Central memory CD4-positive, alpha-beta T cell (primary cell): ENCODE measurements at places on chromosomes 5 and 9.
A peak's percentile ranks its signal among the peaks of the same experiment; 100 is the strongest.

DNA sequence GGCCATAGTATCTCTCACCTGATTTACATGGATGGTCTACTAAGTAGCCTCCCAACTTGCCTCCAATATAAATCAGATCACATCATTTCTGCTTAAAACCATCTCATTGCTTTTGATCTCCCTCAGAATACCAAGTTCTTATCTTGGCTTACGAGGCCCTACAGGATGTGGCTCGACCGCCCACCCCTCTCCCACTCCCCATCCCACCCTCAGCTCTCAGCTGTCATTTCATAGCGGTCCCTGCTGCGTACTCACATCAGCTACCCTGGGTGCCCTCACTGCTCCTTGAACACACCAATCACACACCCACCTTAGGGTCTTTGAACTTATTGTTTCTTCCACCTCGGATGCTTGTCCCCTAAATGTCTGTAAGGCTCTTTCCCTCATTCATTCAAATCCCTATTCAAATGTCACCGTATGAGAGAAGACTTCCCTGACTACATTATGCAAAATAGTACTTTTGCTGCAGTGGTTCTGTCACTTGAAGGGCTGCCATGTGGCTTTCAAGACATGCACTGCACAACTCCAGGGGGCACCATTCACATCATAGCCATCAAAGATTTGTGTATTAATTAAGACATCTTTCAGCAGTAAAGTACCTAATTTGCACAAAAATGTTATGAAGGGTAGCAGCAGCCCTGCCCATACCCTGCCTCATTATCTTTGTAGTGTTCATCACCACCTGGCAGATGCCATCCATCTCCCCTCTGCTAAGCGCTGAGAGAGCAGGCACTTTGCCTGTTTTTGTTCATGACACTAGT is 171.1 kb downstream of the ENC1 start:
- DNase-seq, result no peak

GRCh38 chr5:122780296-122780695 is 5.4 kb downstream of the SNX2 start:
- DNase-seq, result no peak

GRCh38 chr9:93083592-93084470 is 12.2 kb upstream of the CARD19 start:
- no peak for DNase-seq

- no peak for DNase-seq
Observed at GRCh38 chr5:176152930-176153311, 85.3 kb upstream of the SIMC1 start.

DNA sequence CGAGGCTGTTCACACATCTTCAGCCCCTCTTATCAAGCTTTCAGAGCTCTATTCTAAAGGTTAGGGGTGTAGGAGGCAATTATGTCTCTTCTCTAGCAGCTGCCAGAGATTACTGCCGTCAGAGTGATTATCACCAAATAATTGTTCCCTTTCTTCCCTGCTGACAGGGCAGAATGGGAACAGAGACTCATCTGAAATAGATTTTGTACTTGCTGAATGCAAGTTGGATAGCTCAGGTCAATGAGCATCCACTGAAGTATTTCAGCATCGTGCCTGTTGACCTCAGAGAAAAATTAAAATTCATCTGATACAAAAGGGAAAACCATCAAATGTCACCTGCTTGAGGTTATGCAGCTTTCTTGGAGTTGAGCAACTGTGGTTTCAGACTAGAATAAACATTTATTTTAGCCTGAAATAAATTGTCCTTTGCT is 213.7 kb upstream of the MAP3K1 start:
- DNase-seq, result no peak

- no peak for DNase-seq
Observed at GRCh38 chr5:142722146-142722545, 36.3 kb upstream of the FGF1 start.

GRCh38 chr5:95861221-95861863 is 38.8 kb upstream of the GLRX start:
- DNase-seq, result no peak

DNA sequence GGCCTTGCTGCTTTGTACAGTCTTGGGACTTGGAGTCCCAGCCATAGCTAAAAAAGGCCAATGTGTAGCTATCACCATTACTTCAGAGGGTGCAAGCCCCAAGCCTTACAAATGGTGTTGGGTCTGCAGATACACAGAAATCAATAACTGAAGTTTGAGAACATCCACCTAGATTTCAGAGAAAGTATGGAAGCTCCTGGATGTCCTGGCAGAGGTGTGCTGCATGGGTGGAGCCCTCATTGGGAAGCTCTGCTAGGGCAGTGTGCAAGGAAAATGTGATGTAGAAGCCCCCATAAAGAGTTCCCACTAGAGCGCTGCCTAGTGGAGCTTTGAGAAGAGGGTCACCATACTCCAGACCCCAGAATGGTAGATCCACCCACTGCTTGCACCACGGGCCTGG is 626.7 kb upstream of the COX7C start:
- DNase-seq, result no peak

GRCh38 chr5:141495453-141495811 is 6.6 kb downstream of the PCDHGC5 start:
- no peak for DNase-seq

DNA sequence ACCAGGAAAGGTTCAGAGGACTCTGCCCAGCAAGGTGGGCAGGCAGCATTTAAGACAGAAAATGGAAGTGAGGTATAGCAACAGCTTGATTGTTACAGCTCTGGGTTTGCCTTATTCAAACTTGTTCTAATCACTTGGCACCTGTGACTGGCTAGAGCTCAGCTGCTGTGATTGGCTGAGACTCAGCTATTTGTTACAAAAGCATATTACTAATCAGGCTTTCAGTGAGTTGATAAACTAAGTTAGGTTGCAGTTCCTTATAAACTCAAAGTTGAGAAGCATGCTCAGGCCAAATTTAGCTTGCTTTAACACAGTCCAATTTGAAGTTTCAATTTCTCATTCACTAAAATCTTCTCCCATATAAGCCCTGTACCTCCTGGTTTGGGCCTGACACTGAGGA is 56.3 kb downstream of the GDA start:
- DNase-seq, result no peak

DNA sequence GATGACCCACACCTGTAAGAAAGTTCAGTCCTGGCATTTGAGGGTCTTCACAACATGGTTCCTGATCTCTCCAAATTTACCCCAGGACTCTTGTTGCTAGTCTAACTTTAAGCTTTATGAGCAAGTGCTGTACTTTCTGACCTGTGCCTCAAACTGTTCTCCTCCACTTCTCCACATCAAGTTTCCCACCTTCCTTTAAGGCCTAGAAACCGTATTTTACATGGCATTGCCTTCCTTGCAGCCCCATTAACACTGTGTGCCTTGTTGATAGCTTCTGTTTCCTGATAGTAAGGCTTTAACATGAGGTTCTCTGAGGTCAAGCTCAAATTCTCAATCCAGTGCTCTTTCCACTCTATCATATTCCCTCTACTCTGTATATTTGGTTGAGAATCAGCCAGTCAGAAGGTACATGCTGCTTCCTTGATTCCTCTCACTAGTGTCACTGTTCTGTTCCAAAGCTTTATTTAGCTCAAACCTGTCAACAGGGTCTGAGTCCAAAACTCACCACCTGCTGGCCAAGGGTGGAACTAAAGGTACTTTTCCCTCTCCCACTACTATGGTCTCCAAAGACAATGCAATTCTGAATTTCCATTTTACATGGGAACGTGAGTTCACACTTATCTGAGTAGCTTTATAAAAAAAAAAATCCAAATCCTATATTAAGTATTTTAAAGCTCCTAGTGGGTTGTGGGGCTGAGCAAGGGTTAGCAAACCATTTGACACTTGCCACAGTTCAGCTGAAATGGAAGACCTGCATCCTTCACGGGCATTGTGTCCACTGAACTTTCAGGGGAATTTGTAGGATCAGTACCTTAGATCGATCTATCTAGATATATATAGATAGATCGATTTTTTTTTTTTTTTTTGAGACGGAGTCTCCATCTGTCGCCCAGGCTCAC is 21.1 kb downstream of the VCP start:
- peak; percentile 31 for DNase-seq

GRCh38 chr9:85212887-85213286 is 528.9 kb downstream of the AGTPBP1 start:
- DNase-seq, result no peak

- DNase-seq, result no peak
Observed at GRCh38 chr9:114282104-114282485, 40.8 kb upstream of the ORM1 start.

DNA sequence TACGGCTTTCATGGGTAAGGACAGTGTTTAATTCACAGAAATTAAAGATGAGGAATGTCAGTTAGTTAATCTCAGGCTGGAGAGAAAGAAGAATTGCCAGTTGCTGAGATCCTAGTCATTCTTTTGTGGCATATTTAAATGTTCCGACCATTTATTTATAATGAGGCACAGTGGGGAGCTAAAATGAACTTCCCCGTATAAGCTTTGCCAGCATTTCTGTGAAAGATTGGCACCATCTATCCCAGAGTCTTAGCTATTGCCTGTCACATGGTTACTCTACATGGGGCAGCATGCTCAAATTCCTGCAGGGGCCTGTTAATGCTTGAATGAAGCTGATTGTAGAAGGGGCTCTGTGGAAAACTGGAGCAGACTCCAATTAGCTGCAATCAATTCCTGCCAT is 314.1 kb downstream of the PRELID2 start:
- no peak for DNase-seq

- DNase-seq, result no peak
Observed at GRCh38 chr9:92402826-92403745, 1.3 kb downstream of the OGN start.

- no peak for DNase-seq
Observed at GRCh38 chr5:36675282-36675681, 68.9 kb downstream of the SLC1A3 start.

GRCh38 chr5:133260715-133261114 is 208.9 kb downstream of the HSPA4 start:
- no peak for DNase-seq

GRCh38 chr9:89167788-89168187 is 10.8 kb downstream of the SHC3 start:
- DNase-seq, result no peak

DNA sequence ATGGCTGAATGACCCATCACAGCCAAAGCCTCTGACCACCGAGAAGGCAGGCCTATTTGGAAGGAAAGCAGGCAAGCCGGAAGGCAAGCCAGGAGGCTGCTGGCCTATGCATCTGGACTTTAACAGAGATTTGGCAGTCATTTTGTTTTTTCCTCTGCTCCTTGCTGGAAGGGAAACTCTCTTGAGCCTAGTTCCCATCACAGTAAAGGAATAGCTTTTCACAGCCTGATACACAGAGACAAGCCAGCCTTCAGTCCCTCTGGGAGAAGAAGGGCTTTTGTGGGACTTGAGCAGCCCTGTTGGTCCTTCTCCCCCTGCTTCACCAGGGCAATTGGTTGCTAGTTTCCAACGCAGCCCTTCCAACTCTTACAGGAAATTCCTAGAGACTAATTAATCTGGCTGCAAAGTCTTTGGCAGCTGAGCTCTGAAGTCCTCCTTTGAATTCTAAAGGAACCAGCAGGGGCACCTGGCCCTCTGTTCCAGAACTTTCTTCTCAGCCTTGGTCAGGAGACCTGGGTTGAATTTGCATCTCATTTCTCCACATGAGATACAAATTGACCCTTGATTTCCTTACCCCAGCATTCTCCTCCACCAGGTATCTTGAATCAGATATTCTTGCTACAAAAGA is 157.3 kb upstream of the EPB41L4A start:
- no peak for DNase-seq

DNA sequence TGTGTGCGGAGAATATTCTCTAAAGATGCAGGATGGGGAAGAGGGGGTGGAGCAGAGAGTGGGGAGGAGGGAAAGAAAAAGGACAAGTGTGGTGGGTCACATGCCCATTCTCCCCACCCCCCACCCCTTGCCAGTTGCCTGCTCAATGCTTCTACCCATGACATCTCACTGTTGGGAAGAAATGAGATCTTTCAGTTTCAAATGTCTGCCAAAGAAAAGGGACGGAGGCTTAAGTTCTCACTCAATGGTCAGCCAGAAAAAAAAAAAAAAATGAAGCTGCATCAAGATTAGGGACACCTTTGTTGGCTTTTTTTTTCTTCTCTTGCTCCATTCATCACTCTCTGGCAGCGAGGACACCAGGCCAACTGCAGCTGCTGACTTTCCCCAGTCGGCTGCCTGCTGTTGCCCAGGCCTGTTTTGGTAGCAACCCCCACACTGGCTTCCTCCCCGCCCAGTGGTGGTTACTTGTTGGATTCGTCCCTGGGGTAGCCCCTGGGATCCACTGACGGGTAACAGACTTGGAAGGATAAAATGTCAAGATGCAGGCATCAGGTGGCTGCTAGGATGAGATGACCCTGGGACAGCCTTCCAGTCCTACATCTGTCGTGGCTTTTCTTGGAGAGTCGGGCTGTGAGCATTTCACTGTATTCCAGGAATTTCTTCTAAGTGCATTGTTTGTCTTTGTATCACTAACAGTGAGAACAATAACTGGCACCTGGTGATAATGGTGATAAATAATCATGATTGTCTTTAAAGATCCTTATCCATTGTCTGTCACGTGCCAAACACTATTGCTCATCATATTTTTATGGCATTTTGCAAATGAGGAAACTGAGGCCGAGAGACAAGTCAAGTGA is 9.1 kb downstream of the WWC1 start:
- DNase-seq, result no peak

- no peak for DNase-seq
Observed at GRCh38 chr9:91315191-91315590, 46.5 kb downstream of the AUH start.

DNA sequence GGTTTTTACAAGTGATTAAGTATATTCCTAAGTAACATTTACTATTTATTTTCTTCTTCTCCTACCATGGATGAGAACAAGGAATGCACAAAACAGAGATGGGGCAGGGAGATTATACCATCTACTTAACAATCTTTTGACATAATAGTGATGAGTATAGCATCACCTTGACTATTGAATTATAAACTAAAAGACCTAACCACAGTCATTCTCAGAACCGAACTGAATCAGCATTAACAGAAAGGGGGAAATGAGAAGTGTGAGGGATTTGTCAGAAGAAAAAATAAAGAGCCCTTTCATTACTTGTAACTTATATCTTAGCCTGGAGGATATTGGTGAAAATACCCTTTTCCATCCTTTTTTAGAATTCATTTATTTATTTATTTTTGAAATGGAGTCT is 21.9 kb downstream of the OR2Y1 start:
- no peak for DNase-seq

GRCh38 chr9:6997330-6997729 is 239.6 kb downstream of the KDM4C start:
- DNase-seq, result no peak

GRCh38 chr9:119877306-119877705 is 508.1 kb upstream of the BRINP1 start:
- DNase-seq, result no peak

DNA sequence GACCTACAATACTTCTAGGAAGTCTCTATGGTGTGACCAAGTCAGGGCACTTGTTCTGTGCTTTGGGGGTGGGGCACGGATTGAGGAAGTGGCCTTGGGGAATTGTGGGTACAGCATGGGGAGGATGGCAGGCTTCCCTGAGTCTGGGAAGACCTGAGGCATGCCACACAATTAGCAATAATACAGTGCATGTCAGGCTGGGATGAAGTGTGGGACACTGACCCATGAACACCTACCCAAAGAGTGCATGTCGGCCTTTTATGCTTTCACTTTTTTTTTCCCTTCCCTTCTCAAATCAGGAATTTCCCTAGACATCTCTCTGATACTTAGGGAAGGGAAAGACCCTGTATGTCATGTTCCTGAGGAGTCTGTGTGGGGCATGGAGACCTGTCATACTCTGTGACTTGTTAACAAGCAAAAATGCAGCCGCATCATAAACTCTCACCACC is 146.4 kb downstream of the PALM2AKAP2 start:
- no peak for DNase-seq
